ENCODE measurements at places on chromosomes 3 and 15.
A peak's percentile ranks its signal among the peaks of the same experiment; 100 is the strongest.

DNA sequence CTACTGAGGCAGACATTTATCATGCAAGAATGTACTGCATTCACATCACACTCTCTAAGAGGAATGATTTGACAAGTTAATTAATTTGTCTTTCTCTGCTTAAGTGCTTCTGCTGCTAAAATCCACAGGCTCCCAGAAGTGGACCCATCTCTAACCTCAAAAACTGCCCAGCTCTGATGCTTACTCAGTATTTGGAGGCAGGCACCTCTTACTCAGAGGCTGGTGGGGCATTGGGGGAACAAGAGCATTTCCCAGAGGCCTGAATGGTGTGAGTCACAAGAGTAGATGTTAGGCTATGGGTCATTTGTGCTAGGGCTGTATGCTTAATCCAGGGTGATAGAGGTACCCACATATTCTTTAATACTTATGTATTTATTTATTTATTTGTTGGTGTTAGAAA is 34.4 kb upstream of the HCN4 start:
- DNase-seq = no peak

DNA sequence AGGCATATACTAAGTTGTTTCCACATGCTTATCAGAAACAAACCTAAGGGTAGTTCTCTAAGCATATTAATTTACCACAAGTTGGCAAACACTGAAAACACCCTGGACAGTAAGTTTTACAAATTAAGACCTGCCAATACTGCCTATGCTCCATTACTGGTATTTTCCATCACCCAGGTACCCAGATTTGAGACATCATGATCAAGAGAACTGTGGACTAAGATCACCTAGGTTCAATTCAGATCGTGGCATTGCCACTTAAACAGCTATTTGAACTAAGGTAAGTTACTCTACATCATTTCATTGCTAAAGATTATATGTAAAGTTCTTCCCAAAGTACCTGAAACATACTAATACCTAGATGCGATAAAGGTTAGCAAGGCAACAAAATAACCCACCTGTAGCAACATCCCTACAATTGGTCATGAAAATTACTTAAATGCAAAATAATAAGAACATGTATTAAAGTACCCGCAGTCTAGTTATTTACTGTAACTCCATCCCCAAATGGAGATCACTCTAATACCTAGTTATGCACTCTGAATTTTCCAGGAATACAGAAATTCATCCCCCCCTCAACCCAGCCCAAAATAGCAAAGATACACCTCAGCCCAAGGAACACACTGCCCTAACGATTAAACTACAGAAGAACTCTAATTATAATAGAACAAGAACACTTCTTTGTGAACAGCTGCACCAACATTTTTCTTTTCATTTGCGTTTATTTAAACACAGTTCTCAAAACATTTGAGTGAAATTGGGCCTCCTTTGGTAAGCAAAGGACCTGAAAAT is 21.6 kb downstream of the TRA2B start:
- no peak for DNase-seq

- DNase-seq = no peak
Measured at GRCh38 chr15:75350601-75351361, 3.9 kb downstream of the NEIL1 start.

GRCh38 chr3:103218793-103219192 is 784.0 kb downstream of the ZPLD1 start:
- no peak for DNase-seq

- peak; percentile 11 for DNase-seq
Measured at GRCh38 chr3:20511863-20512505, 326.0 kb upstream of the SGO1 start.

- DNase-seq = no peak
Measured at GRCh38 chr3:155912579-155913190, 42.2 kb downstream of the GMPS start.

DNA sequence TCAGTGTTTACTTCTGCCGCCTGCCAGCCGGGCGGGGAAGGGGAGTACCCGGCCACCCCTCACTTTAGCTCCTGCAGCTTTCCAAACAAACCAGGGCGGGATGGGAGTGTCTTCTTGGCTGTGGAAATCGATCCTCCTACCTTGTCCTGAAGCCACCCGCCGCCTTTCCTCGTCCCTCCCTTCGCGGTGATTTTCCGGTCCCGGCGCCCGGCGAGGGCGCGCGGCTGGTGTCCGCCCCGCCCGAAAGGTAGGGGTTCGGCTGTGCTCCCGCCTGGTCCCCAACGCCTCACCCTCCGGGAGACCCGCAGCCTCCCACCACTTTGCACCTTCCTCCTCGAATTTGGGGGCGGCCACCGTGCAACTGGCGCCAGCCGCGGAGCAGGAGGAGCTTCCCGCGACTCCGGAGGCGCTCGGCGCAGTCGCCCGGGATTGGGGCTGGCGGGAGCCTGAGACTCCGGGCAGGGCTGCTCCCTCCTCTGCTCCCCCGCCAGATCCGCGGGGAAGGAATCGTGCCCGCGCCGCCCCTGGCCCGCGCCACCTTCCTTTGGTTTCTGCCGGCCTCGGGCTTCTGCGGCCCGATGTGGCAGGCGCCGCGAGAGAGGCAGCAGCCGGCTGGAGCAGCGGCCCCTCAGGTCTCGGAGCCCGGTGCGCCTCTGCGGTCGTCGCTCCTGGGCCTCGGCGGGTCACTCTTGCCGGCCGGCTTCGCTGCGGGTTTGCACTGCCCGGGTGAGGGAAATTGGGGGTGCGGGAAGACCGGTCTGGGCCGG is 30.7 kb upstream of the ST3GAL6 start:
- DNase-seq = peak; percentile 46

GRCh38 chr3:16388850-16389441 is 123.9 kb downstream of the OXNAD1 start:
- DNase-seq = no peak

GRCh38 chr3:196334982-196335381 is 3.2 kb downstream of the TM4SF19 start:
- DNase-seq = no peak

GRCh38 chr3:33746416-33747116 is 28.5 kb upstream of the CLASP2 start:
- no peak for DNase-seq

- no peak for DNase-seq
Measured at GRCh38 chr3:53142986-53143385, 12.8 kb upstream of the RFT1 start.

DNA sequence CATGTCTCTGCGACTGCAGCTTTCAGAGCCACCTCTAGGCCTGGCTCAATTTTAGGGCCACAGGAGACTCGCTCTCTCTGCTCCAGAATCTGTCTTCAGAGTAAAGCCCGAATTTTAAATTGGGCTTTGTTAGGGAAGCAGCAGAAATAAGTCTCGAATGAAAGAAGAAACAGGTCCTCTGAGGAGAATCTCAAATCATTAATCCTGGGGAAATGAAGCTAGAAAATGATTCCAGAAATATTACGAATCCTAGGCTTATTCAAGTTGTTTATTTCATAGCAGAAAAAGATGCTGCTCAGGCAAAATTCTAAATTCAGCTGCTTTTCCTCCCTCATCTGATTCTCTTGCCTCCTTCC is 114.2 kb upstream of the THBS1 start:
- no peak for DNase-seq

DNA sequence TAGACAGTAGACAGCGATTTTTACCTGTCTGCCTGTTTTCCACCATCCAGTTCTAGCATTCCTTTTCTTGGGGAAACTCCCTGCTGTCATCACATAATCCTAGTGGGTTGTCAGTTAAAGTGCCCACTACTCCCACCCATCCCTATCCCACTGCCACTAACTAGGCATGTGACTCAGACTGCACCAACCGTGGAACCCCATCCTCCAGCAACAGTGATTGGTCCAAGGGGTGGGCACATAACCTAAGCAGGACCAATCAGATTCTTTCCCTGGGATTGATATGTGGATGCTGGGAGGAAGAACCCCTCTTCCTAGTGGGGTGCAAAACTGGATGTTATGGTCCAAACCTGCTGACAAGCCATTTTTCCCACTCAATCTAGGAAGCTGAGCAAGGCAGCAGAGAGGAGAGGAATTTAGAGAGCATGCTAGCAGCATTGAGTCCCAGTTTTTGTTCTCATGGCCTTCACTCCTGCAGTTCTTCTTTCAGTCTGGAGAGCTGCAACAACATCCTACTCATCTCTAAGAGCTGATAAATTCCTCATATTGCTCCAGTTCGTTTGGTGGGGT is 3.9 kb upstream of the INSYN1 start:
- no peak for DNase-seq

DNA sequence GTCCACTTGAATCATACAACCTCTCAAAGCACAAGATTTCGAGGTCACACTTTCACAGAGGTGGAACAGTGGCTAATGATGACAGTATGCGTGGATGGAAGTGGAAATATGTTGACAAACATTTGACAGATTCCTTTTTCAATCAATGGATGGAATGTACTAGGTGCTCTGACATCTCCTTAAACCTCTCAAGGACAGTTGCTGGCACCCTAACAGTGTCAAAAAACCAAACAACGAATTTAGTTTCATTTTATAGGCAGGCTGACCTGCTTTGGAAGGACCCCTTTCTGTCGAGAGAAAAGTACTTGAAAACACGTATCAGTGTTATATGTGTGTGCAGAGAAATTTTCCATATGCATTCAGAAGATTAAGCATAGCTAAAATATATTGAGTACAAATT is 779.8 kb upstream of the LMCD1 start:
- DNase-seq = no peak

- DNase-seq = peak; percentile 57
Measured at GRCh38 chr3:196273655-196274054, 13.9 kb downstream of the PCYT1A start.

DNA sequence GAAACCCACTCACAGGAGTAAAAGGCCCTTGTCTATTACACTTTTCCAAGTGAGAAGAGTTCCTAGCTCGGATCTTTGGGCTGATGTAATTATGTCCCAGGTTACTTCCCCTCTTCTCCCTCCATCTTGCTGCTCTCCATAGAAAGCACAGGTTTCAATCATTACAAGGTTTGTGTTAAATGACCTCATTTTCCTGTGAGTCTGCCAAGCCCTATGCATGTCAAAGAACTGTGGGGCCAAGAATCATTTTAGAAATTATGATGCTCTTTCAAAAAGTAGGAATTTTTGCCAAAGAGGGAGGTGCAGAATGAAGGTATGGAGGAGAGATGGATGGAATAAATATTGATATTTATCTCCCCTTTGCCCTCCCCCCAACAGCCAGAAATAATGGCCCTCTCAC is 129.3 kb upstream of the TPM1 start:
- DNase-seq = no peak

DNA sequence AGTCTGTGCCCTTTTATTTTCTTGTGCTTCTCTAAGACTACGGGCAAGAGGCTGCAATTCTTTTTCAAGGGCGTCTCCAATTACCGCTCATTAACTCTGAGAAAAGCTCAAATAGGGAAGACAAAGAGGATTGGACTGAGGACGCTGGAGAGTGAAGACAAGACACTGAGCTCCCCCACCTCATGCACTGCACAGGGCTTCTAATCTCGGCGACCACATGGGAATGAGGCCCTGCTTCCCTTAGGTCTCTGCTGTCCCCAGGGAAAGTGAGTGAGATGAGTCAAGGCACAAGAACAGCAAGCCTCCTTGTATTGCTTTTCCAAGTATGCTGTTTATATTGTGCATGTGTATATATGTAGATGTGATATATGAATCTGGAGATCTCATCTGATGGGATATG is 392.2 kb upstream of the CFAP20DC start:
- DNase-seq = no peak

DNA sequence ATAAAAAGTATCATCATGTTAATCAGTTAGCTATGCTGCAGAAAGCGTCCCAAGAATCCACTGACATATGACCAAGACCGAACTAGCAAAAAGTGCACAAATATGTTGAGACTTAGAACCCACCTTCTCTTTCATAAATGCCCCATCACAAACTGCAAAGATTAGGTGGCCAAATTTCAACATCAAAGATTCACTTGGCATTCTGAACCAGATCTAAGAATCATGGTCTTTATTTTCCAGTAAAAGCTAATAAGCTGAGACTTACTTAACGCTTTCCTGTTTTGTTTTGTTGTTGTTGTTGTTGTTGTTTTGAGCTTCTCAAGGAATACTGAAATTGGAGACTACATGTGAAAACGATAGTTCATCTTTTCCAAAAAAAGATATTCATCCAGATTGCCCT is 62.4 kb downstream of the ZBTB20 start:
- DNase-seq = no peak

DNA sequence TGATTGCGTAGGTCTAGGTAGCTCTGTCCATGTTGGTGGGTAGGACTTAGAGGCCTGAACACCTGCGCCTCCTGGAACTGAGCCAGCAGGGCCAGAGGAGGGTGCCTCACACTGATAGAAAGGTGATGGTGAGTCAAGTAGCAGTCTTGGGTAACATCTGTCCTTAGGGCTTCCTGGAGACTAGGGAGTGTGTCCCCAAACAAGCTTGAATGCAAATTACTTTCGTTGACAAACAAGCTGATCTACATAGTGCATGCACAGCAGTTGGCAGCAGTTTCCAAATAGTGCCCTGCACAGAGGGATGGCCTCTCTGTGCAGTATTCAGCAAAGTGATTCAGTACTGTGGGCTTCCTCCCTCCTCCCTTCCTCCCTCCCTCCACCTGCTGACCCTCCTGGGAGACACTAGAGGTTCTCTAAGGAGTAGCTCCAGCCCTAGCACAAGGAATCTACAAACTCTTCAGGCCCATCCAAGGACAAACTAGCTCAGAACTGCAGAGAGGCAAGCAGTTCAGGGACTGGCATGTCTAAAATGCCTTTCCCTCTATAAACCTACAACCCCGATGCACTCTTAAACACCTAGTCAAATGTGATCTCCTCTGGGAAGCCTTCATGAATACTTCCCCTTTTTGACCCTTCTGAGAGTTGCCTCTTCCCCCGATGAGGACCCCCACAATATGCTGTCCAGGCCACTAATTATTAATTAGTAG is 61.0 kb downstream of the TLE3 start:
- DNase-seq = no peak

GRCh38 chr3:184429786-184430185 is 49.9 kb downstream of the CHRD start:
- no peak for DNase-seq

GRCh38 chr3:127103080-127103479 is 89.9 kb upstream of the PRR23E start:
- DNase-seq = no peak

- peak; percentile 99 for DNase-seq
Measured at GRCh38 chr15:31256378-31257265, 70.0 kb upstream of the KLF13 start.

GRCh38 chr3:105594219-105594618 is 227.5 kb downstream of the ALCAM start:
- DNase-seq = no peak

DNA sequence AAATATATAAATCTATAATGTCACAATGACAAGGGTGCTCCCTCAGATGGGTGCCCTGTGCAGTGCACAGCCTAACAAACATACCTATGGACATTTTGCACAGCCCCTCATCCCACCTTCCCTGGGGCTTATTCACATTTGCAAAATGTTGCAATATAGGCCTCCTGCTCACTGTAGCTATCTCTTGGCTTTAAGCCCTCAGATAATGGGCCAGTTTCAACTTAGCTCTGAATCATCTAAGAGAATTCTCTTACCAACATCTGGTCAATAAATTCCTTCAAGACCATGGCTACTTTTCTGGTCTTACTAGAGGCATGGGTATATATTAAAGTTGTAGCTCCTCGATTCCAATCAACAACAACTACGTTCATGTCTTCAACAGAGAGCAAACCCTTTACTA is 17.9 kb downstream of the LIPH start:
- DNase-seq = no peak

GRCh38 chr3:53588122-53588521 is 93.7 kb downstream of the CACNA1D start:
- DNase-seq = no peak
